Mucosa of gallbladder (tissue), 1 donor: ENCODE measurements at places on chromosomes 2 and 18. TPM values are rescaled to one million over a fixed set of nuclear protein-coding genes. Genes with fewer than 3 reads are reported as not detected.
A peak's percentile ranks its signal among the peaks of the same experiment; 100 is the strongest.

STEAP3 gene
- total RNA-seq: 9.3 TPM

SCYGR1 gene
- not detected for total RNA-seq

CRYGC gene
- total RNA-seq: not detected

COPS9 gene
- 121 TPM for total RNA-seq

ST6GAL2 gene
- 28.3 TPM for total RNA-seq

STAT4 gene
- 4.8 TPM for total RNA-seq

SPATA3 gene
- total RNA-seq: not detected

OR6B3 gene
- total RNA-seq: not detected

KIAA2012 gene
- total RNA-seq: not detected

DNA sequence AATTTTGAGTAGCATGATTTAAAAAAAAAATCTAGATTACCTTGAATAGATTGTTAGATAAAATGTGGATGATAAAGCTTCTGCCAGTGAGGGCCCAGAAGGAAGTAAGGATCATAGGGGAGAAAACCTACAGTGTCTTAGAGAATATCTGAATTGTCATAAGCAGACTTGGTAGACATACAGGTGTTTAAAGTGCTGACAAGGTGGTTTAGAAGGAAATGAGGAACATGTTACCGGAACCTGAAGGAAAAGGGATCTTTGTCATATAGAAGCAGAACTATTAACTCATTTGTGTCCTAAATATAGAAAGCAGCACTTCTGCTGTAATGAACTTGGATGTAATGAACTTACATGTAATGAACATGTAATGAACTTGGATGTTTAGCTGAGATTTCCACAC is 94.9 kb upstream of the TTC27 start:
- no peak for DNase-seq

DNA sequence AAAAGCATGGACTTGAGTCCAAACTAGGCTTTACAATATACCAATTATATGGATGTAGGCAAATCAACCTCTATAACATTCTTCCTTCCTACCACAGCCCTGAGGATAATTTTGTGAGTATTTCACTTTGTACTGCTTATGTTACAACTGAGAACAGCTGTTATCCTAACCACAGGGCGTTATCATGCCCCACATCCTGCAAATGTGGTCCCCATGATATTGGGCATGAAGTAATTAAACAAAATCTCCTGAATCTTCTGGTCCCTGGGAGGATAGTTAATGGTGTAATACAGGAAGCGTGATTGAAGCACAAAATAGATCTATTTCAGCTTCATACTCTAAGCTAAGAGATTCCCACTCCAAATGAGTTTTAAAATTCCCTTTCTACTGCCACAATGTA is 223.6 kb downstream of the CDH20 start:
- DNase-seq: no peak

GRCh38 chr18:56390626-56391025 is 247.8 kb downstream of the TXNL1 start:
- no peak for DNase-seq

DNA sequence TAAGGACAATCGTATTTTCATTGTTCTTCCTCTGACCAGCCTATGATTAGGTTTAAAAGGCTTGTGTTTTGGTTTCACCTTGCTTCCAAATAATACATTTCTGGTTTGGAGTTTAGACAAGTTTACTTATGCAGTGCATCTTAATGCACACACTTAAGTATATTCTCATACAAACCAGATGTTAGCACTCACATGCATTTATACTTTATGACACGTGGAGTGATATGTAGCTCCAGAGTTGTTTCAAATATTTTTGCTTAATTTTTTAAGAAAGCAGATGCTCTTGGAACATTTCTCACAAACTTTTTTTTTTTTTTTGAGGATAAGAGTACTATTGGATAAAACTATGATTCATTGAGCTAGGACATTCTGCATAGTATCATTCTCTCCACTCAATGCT is 109.9 kb downstream of the PDE1A start:
- DNase-seq: no peak

- no peak for DNase-seq
Observed at GRCh38 chr2:3641181-3641580, 16.8 kb upstream of the ALLC start.

- no peak for DNase-seq
Observed at GRCh38 chr2:137091704-137092103, 326.4 kb downstream of the THSD7B start.

DNA sequence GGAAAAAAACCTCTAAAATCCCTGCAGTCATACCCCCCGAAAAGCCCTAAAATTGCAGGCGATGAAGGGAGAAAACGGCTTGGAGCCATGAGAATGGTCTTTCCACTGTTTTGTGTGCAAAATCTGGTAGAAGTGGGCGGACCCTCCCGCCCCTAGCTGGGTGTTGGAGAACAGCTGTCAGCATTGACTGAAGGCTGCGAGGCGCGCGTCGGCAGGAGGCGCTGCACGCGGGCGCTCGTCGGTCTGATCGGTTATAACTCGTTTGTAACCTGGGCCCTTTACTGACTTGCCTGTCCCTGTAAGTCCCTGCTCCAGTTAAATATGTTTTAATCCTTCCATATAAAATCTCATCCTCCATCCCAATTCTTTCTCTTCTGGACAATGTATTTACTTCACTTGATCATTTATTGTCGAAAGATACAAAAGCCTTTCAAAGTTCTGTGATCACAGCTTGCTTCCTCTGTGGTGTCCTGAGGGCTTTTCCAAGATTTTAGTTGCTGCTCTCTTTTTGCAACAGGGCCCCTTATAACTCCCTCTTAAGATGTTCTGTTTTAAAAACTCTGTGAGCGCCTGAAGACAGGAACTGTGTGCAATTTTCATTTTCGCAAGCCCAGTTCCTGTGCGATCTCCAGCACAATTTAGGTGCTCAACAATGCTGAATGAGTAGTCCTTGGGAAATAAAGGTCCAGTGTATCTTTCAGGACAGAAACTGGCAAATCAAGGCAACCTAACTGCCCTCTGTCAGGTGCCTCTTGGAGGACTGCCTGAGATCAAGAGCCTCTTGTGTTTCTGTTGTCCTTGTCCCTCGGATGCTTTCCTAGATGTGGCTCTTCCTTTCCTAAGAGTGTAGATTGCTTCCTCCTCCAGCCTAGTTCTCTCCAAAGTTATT is 918 bp upstream of the HNRNPLL start:
- DNase-seq: peak; percentile 83

- no peak for DNase-seq
Observed at GRCh38 chr18:43276491-43276890, 799 bp downstream of the SYT4 start.

DNA sequence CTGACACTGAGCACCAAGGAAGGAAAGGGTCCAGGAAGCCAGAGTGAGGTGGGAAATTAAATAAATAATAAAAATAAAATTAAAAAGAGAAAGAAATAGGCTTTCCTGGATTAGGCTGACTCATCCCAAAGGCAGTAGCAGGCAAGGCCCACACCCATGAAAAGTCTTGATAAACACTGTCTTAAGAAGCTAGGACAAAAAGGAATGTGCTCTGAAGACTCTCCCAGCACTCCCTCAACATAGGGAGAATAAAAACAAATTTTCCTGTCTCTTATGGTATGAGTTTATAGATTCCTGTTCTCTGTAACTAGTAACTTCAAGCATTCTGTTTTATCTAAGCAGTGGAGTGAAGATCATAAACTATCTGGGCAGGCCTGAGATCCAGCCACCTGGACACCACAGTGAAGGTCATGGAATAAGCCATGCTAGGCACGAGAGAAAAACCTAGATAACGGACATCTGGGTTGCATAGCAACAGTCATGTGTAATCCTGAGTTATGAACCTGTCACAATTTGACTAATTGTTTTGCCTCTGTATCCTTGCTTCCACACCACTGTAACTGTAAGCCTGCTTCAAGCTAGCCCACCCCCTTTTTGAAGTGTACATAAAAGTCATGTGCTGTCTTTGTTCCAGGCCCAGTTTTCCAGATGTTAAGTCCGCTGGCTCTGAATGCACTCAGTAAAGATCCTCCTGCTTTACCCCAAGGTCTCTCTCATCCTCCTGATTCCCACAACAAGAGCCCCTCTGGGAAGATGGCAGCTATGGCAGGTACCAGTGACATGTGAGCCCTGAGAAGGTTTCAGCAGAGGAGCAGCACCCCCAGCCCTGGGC is 107.8 kb downstream of the NDUFA10 start:
- DNase-seq: no peak

DNA sequence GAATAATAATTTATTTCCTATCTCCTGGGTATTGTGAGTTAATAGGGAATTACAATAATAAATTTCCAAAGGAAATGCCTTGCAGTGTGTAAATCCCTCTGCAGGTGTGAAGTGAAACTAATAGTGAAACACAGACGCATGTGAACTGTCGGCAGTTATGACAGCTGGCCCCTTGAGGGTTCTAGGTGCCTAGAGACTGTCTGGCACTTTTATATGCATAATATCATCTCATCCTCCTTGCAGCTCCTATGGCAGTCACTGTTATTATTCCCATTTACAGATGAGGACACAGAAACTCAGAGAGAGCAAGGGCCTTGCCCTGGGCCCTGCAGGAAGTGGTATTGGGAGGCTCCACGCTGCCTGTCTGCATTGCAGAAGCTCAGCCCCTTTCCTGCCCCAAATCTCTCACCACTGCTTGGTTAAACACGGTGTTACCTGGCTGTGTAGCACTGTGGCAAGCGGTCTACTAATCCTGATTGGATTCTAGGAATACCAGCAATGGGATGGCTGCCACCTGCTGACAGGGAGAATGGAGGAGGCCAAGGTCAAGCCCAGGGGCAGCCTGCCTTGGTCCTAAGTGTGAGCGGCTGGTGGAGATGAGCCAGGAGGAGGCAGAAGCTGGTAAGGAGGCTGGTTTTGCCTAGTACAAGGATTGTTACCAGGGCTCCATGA is 32.8 kb upstream of the ACKR3 start:
- no peak for DNase-seq

DNA sequence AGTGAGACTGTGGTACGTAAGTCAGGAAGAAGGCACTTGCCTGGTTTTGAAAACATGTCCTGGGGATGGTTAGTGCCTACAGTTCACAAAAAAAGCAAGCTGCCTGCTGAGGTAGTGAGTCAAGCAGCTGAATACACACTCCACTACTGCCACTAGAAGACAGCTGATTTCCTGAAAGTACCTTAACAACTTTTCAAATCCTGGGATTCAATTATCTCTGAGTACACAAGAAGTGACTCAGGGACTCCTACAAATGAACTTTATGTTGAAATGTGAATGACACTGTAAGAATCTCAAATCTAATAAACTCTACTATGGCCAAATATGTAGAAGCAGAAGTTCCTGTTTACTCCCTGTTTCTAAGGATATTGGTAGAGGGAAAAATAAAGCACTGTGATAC is 58.0 kb upstream of the ARL5A start:
- DNase-seq: no peak

DNA sequence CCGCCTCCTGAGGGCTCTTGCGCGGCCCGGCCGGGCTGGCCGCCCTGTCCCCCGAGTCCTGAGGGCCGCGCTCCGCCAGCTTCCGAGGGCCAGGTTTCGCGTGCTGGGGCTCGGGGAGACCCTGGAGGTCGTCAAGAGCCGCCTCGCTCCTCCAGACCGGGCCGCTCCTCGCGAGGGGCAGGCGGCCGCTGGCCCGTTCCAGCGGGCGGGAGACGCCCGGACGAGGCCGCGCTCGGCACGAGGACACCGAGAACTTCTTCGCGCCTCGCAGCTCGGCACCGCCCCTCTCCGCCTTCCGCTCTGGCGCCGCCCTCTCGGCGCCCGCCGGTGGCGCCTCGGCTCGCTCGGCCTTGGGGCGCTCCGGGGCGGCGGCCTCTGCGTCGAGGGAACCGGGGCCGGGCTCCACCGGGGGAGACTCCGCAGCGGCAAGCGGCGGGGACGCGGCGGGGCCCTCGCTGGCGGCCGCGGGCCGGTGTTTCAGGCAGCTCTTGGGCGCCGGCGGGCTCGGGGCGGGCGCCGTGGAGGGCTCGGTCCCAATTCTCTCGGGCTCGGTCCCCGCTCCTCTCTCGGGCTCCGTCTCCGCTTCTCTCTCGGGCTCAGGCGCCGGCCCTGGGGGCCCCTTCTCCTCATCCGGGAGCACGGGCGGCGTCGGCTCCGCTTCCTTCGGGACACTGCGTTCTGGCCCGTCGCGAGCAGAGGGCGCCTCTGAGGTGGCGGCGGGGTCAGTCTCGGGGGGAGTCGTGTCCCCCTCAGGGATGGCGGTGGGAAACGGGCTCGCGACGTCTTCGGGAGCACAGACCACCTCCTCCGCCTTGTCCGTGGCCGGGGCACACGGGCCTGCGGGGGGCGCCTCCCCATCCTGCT is 91.6 kb upstream of the MGAT4A start:
- DNase-seq: no peak

- no peak for DNase-seq
Observed at GRCh38 chr2:75389271-75389670, 171.5 kb downstream of the EVA1A start.

DNA sequence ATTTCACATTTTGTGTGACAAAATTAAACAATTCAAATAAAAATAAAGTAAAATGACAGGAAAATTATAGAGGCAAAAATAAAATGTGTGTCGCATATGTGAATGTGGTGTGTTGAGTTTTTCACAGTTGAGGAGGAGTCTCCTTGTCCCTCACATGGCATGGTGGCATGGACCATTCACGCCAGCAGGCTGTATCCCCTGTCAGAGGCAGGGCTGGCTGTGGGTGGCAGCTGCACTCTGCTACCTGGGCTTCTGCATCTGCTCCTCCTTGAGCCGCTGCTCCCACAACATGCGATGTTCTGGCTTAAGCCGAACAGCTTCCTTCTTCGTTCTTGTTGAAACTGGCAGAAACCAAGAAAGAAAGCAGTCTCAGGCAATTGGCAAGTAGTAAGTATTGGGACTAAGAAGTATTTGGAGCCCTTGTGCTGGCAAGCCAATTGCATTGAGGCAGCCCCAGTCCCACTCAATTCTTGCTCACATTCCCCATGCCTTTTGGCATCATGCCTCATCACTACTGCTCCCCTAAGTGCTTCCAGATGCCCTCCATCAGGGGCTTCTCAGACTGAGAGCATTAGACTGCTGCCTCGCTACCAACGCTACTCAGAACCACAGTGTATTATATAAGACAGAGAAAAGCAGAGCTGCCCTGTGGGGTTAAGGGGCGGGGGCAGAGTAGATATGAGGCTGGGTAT is 177.9 kb upstream of the NABP1 start:
- DNase-seq: no peak

- no peak for DNase-seq
Observed at GRCh38 chr2:71156573-71156972, 26.1 kb downstream of the MPHOSPH10 start.

DNA sequence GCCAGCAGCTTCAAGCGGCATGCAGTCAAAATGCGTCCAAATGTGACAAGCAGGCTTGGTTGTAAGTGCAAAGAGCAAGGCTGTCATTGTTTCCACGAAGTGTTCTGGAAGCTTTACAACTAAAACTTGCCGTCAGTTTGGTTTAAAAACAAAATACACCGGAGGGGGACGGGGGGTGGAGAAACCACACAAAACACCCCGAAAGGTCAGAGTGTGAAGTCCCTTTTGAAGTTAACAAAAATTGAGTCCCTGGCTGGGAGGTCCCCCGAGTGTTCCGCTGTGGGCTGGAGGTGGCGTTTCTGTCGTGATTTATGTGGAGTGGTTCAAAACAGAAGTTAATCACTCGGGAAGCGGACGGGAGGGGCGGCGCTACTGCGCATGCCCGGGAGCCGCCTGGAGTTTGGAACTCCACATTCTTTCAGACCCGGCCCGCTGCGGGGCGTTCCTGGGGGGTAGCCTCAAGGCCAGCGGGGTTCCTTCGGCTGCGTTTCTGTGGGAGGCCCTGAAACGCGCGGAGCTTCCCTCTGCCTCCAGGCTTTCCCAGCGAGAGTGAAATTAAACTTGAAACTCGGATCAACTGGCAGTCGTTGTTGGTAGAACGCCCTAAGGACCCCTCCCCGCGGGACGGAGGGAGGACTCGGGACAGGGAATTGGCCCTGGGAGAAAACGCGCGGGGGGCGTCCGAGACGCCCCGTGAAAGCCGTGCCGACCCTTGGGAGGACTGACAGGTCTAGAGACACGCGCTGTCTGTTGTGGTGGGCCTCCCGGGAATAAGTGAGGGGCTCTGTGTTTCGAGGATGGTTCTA is 1.4 kb downstream of the TGIF1 start:
- peak; percentile 95 for DNase-seq
